NCI-H2081 treated with DMSO at 0.1 percent for 48 hours (cell line): ENCODE measurements at places on chromosomes 1 and 21.

DNA sequence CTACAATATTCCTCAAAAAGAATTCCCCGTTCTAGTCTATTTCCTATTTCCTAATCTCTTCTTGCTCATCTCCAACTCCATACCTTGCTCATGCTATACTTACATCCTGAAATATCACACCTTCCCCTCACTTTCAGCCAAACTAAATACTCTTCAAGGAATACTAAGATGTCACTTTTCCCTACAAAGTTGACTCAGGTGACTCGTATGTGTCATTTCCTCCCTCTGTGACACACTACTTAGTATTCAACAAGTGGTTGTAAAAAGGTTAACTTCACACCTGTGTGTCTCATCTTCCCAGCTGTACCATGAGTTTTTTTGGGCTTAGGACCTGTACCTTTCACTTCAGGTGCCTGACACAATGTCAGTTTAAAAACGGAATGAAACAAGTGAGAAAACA lies 81.9 kb upstream of the LBR start:
- DNase-seq = no peak

GRCh38 chr1:27102134-27102706 lies 52.7 kb downstream of the SLC9A1 start:
- no peak for DNase-seq

DNA sequence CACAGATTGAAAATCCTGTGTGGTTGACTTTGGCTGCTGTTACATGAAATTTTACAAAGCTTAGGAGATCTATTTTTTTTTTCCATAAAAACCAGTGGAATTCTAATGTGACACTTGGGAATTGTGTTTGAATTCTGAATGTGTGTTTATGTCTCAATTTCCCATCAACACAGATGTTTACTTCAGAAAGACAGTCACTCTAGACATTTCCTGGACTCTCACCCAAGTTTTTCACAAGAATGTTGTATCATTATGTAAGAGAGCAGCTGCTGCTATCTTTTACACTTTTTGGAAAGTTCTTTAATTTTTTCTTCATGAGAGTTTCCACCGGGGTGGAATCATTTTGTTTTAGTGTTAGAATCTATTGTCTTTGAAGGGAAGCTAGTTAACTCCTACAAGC lies 210.1 kb downstream of the GIPC2 start:
- DNase-seq = no peak

DNA sequence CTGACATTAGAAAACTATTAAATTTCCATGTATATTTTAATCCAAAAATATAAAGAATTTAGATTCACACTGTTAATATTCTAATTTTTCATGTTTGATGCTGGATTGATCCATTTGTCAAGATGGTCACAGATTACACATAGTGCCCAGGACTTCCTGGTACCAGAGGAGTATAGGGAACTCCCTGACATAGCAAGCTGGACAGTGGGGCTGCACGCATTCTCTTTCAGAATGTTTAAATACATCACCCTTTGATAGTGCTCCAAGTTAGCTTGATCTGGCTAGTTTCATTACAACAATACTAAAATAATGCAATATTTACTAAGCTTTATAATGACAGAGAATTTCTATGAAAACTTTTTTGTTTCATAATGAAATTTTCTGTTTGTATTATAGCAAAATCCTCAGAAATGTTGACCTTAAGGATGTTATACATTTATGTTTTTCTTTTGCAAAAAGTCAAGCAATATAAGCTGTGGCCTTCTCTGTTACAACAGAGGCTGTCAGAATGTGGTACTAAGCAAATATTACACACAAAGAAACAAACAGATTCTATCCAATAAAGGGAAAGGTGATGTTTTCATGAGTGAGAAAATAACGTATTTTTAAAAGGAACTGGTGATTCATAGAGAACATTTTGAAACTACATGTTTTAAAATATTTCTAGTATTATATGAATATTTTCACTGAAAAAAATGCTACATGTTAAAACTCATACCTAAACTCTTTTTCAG lies 84.7 kb downstream of the SLC35F3 start:
- no peak for DNase-seq

DNA sequence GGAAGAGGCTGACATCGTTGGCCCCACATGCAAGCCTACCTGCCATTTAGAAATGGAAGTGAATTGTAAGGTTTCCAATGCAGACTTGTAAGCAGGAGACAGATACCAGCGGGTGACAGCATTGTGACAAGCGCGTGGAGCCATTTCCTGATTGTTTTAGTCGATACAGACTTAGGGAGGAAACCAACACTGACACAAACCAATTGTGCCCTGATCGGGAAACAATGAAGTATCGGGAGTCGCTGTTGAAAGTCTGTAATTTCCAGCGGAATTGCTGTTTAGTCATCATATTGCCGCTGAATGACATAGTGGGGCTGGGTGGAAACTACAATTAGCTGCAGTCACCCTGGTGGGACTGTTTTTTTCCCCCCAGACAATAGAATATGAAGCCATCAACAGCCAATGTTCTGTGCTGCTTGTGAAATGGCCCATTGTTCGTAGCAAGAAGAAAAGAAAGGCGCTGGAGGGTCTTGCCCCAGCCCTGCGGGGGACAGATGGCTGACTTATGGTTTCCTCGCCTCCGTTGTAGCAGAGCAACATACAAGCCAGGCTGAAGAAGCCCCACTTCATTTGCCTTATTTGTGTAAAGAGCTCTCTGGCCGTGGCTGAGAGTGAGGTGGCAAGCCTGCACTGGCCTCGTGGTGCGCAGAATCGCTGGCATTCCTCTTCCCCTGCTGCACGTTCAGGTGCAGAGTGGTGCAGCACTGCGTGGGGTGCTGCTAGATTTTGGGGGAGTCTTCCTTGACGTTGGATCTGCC lies 462.7 kb downstream of the CAMTA1 start:
- no peak for DNase-seq
